ENCODE measurements at places on chromosomes 7 and 10.

GRCh38 chr10:68594405-68594804, 34.3 kb downstream of the TET1 start:
- DNase-seq, result peak; percentile 3

DNA sequence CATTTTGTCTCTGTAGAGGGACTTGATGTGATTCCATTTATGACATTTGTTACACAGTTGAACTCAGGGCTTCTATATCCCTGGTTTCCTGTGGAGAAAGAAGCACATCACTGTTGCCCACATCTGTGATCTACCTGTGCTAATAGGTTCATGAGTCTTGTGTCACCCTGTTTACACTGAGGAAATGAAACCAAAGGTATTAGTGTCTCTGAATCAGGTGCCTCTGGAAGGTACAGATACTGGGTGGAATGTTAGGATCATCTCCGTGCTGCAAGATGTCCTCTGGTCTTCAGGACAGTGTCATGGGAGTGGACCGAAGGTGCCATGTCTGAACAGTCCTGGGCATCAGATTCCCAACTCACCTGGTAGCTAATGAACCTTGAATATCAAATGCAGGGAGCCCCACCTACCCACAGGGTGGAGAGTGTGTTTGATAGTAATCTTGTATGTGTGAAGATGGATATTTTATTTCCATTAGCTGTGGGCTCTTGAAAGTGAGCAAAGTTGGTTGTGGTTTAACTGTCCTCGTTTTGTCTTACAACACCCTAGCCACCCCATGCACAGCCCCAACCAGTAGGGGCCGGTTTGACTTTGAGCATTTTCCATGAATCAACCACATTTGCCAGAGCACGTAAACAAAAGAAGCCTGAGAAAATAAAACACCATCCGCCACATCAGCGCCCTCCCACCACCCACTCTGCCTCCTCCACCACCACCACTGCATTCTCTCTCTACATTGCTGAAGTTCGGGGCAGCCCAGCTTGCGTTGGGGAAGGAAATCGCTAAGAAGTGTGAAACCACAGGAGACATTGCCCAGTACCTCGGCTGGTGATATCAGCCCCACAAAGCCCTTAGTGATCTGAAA, 40.7 kb downstream of the TARP start:
- DNase-seq, result no peak

DNA sequence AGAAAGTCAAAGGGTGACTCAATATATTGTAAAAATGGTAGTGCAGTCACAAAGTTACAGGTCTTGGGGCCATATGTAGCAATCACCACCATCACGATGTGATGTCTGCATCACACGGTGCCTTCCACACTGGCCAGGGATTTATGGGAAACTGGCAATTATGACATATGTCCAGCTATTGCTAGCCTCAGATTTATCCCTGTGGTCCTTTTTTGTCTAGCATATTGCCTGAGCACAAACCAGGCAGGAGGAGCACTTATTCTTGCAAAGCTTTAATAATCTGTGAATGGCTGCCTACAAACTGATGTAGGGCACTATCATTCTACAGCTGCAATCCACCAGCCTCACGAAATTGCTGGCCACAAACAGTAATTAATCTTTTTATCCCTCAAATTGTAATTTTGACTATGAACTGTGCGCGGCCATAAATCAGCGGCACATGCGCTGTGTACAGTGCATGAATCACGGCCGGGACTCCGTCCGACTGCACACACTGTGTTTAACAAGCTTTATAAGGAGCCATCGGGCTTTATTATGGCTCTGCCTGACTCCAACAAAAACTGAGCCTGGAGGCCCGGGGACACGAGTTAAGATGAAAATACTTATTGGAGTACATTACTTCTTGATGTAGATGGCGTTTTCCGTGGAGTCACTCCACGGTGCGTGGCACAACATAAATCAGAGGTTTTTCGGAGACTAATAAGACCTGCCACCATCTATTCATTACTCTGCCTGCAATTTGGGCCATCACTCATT, 115.2 kb downstream of the EBF3 start:
- DNase-seq, result no peak

GRCh38 chr7:70481570-70482123, 650.3 kb upstream of the GALNT17 start:
- no peak for DNase-seq

DNA sequence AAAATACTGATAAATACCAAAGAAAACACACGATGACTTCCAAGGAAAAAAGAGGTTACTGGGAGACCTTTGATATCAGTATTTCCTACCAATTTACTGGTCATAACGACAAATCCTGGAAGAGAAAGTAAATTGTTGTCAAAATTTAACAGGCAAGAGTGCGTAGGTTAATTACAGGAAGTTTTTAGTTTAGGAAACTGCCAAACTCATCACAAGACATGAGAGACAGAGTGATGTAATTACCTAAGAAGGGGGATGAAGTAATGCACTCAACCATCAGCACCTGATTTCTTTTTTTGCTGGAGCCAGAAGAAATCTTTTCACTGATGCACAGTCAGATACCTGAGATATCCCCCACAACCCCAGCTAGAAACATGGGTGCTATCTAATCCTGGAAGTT, 16.8 kb downstream of the MACC1 start:
- DNase-seq, result no peak

DNA sequence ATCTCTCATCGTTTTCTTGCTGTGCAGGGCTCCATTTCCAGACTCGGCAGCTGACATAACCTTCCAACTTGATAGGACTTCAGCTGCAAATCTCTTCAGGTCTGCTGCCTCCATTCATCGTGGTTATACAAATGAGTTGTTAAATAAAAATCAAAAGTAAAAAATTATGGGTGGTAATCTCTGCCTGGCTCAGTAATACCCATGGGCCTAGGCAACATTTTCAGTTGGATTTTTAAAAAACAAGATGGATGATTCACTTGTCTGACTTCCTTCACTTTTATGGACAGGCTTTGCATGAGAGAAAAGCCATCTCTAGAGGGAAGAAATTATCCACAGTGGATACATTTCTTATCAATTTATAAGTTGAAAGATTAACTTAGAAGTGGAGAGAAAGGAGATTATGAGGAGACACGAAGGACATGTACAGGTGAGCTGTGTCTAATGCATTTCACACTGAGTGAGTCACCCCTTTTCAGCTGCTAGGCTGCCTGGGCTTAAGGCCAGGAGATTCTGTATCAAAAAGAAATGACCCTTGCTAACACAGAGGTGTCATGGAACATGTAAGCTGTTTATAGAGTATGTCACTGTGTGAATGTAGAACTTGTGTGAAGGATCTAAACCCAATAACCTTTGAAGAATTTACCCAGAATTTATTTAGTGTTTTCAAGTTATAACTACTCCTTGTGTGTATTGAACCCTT, 495.1 kb downstream of the AUTS2 start:
- DNase-seq, result no peak

- DNase-seq, result no peak
Observed at GRCh38 chr7:91043186-91043585, 221.0 kb upstream of the FZD1 start.

GRCh38 chr10:103145860-103146466, 47.1 kb downstream of the NT5C2 start:
- DNase-seq, result no peak

DNA sequence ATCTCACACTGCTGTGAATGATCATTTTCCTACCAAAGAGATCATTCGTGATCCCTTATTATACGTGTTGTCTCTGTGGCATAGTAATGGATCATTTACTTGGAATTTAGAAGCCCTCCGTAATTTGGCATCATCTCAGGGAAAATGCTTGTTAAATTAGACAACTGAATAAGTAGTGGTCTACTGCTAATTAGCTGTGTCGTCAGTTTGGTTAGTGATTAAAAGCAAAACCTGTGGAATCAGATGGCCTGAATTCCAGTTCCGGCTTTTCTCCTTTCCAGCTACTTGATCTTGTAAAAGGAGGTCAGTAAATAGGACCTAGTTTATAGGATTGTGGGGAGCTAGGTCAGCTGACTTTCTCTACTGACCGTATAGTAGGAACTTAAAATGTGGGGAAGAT, 65.6 kb downstream of the RBM33 start:
- DNase-seq, result no peak

- no peak for DNase-seq
Observed at GRCh38 chr7:83040484-83040883, 122.2 kb downstream of the PCLO start.

- no peak for DNase-seq
Observed at GRCh38 chr10:131041441-131041840, 270.1 kb downstream of the TCERG1L start.

- DNase-seq, result no peak
Observed at GRCh38 chr7:93461350-93461749, 113.2 kb downstream of the CALCR start.

- DNase-seq, result no peak
Observed at GRCh38 chr7:148706368-148706767, 7.7 kb downstream of the CUL1 start.

GRCh38 chr10:75117995-75118394, 6.5 kb downstream of the SAMD8 start:
- DNase-seq, result no peak

GRCh38 chr10:7157091-7157490, 253.7 kb downstream of the SFMBT2 start:
- no peak for DNase-seq

- DNase-seq, result no peak
Observed at GRCh38 chr10:8041284-8041991, 13.1 kb upstream of the GATA3 start.

- no peak for DNase-seq
Observed at GRCh38 chr7:89680161-89680560, 474.1 kb upstream of the STEAP1 start.

DNA sequence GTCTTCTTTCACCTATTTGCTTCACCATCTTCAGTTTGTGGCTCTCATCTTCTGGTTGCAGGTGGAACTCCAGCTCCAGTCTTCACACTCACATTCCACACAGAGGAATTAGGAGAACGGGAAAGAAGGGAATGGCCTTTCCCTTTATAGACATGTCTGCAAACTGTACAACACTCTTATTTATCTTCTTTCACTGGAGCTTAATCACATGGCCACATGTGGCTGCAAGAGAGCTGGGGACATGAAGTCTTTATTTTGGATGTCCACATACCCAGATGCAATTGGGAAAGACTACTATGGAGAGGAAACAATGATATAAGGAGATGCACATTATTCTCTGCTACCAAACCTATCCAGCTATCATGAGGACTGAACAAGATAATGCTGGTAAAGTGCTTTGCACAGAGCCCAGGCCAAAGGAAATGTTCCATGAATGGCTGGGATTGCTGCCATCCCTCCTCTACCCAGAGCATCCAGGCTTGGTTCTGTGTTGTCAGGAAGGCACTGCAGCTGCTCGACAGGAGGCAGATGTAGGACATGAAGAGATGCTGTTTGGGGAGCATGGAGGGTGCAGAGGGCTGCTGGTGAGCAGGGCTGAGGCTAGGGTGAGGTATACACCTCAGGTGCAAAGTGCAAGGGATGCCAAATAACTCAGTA, 183.8 kb upstream of the TBX20 start:
- no peak for DNase-seq

DNA sequence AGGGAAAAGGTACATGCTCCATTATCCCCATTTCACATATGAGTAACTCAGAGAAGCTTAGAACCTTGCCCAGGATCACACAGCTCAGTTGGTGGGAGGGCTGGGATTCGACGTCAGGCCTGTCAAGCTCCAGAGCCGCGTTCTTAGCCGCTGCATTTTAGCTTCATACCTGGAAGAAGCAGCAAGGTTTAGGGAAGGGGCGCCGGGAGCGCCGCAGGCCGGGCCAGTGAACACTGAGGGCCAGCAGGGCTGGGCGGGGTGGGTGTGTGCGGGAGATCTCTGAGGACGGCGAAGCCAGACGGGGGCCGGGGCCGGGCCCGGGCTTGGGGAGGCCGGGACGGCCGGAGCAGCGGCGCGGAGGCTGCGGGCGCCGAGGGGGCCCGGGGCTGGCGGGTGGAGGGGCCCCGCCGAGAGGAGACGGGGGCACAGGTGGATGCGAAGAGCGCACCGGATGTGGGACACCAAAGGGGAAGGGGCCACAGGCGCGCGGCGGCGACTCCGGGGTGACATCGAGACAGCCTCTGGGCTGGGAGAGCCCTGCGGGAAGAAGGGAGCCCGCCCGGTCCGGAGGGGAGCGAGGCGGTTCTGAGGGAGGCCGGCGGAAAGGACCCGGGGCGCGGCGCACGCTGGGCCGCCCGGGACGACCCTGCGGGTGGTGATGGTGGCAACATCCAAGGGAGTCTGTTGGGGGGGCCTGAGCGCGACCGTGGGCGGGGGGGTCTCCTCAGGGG, 498 bp downstream of the NDST2 start:
- no peak for DNase-seq

GRCh38 chr7:88289564-88290025, 17.1 kb downstream of the STEAP4 start:
- no peak for DNase-seq

DNA sequence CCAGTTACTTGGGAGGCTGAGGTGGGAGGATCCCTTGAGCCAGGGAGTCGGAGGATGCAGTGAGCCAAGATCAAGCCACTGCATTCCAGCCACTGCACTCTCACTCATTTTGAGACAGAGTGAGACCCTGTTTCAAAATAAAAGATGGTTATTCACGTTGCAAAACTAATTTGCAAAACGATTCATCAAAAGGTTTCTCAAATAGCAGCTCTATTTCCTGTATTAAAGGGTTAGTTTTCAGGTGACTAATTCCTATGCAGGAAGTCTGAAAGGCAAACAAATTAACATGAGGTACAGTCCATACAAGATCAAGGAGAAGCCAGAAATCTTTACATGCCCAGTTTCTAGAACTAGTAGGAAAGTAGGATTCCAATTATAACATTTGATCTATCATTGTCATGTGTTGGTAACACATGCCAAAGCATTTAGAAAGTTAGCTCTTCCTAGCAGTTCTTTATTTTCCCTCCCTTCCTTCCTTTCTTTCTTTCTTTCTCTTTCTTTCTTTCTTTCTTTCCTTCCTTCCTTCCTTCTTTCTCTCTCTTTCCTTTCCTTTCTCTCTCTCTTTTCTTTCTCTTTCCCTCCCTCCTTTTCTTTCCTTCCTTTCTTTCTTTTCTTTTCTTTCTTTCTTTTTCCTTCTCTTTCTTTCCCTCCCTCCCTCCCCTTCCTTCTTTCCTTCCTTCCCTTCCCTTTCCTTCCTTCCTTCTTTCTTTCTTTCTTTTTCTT, 49.3 kb downstream of the DENND2A start:
- DNase-seq, result no peak

DNA sequence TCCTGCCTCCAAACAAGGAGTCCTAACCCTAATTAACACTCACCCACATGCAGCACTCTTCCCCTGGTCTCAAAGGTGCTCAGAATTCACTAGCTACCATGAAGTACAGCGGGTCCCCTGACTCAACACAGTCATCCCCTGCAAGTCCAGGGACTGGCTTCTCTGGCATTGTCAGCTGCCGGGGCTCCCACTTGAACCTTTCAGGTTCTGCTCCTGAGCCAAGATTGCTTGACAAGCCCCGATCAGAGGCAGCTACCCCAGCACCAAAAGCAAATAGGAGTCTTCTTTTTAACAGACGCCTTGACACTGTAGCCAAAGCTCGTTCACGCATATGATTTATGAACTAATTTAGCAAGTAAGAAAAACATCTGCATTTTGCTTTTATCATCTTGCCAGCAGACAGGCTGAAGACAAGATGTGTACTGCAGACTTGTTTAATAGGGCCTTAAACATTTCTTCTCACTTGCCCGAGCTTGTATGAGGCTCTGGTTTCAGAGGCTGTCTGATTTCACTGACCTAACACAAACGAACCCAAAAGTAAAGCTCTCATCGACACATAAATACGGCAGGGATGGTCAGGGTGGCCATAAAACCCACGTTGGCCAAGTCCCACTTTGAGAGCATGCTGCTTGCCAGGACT, 67.6 kb upstream of the ADAM12 start:
- no peak for DNase-seq

GRCh38 chr10:33129141-33129995, 171.3 kb upstream of the ITGB1 start:
- DNase-seq, result peak; percentile 64
